ENCODE measurements at places on chromosomes 3 and 15. TPM values are rescaled to one million over a fixed set of nuclear protein-coding genes. Genes with fewer than 3 reads are reported as not detected.

The CCDC33 gene
- not detected for total RNA-seq

The GPR176 gene
- not detected for total RNA-seq

DNA sequence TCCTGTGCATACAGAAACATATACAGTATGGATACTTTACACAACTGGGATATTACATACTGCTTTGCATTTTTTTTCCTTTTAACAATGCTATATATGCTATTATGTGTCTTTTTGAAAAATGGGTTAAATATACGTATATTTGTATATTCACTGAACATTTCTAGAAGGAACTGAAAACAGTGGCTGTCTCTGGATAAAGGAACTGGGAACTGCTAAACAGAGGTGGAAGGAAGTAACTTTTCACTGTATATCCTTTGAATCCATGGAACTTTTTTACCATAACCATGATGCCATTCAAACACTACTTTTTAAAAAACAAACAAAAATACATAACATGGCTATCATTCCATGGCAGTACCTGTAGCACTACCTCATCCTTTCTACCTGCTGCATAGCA, 1.8 kb downstream of the MTFMT start:
- H3K36me3 ChIP-seq = peaks cover 23% of the 10 kb centered on the region
- no peak for DNase-seq
- no peak overlapping the region for H3K27ac ChIP-seq
- peaks cover 16% of the 10 kb centered on the region for H3K27me3 ChIP-seq
- H3K4me1 ChIP-seq = peaks cover 13% of the 10 kb centered on the region

DNA sequence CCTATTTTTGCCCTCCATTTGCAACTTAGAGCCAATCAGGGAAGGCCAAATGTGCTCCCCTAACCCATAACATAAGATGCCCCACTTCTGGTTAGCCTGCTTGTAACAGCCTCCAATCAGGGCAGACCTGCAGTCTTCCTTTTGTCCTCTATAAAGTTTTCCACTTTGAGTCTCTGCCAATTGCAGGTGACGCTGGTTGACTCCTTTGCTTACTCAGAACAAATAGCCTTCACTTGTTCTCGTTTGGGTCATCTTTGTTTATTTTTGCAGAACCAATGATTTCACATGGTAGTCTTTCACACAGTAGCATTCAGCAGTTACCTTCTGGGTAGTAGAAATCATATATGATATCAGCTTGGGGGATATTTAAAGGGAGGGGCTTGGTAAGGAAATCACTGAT, 225.6 kb downstream of the MINAR1 start:
- H3K27me3 ChIP-seq = peaks cover 17% of the 10 kb centered on the region
- no peaks in the 10 kb centered on the region for H3K36me3 ChIP-seq
- H3K4me1 ChIP-seq = no peaks in the 10 kb centered on the region
- no peak for DNase-seq
- H3K27ac ChIP-seq = no peak overlapping the region
- no peak overlapping the region for H3K4me3 ChIP-seq

DNA sequence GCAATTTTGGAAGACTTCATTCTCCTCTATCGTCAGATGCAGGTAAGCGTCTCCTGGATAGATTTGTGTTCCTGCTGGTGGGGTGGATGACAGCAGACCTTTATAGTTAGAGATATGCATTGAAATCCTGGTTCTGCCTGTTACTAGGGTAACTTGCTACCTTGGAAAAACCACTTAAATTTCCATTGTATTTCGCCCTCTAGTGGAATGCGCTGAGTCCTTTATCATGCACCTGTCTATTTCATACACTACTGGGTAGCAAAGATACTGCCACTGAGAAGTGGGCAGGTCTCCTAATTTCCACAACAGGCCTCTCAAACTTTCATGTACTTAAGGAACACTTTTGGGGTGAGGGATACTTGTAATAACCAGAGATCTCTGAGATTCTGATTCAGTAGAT, 209.5 kb upstream of the SUCLG2 start:
- H3K27me3 ChIP-seq = no peaks in the 10 kb centered on the region
- H3K4me1 ChIP-seq = no peaks in the 10 kb centered on the region
- no peaks in the 10 kb centered on the region for H3K36me3 ChIP-seq
- DNase-seq = no peak

The GABRB3 gene
- 0.13 TPM for total RNA-seq

- H3K4me3 ChIP-seq = no peak overlapping the region
- no peak overlapping the region for H3K27ac ChIP-seq
- peaks cover 5% of the 10 kb centered on the region for H3K4me1 ChIP-seq
These were observed 30.0 kb upstream of the NR2E3 start for GRCh38 chr15:71780115-71780976.

- H3K36me3 ChIP-seq = no peaks in the 10 kb centered on the region
- H3K27me3 ChIP-seq = peaks cover 11% of the 10 kb centered on the region
- H3K4me3 ChIP-seq = no peak overlapping the region
- peaks cover 19% of the 10 kb centered on the region for H3K4me1 ChIP-seq
These were observed 105.8 kb upstream of the GAP43 start for GRCh38 chr3:115517457-115518050.

DNA sequence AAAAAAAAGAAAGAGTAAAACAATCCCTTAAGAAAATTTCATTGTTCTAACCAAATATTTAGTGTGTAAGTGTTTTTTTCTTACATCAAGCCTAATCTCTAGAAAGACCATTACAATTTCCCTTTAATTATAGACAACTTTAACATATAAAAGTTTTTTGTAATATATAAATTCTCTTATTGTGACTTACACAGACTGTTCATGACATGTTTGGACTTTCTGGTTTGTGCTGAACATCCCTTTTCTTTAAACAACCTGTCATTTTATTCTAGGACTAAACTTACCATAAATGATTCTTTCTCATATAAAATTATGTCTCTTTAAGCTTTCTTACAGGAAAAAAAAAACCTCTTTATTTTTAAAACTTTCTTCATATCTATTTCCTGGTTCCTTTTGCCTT, 13.0 kb upstream of the BTLA start:
- H3K36me3 ChIP-seq = peaks cover 15% of the 10 kb centered on the region
- no peaks in the 10 kb centered on the region for H3K27me3 ChIP-seq
- no peak overlapping the region for H3K27ac ChIP-seq
- peaks cover 10% of the 10 kb centered on the region for H3K4me1 ChIP-seq
- DNase-seq = no peak
- no peak overlapping the region for H3K4me3 ChIP-seq

GRCh38 chr15:75835990-75836958, 7.0 kb upstream of the UBE2Q2 start:
- H3K36me3 ChIP-seq = no peaks in the 10 kb centered on the region
- no peak for DNase-seq
- H3K27me3 ChIP-seq = peaks cover 6% of the 10 kb centered on the region
- no peak overlapping the region for H3K27ac ChIP-seq
- peaks cover 17% of the 10 kb centered on the region for H3K4me1 ChIP-seq

The ZNF774 gene
- total RNA-seq = 1.6 TPM

The TRIM42 gene
- not detected for total RNA-seq

- H3K4me3 ChIP-seq = no peak overlapping the region
- H3K27me3 ChIP-seq = no peaks in the 10 kb centered on the region
- peaks cover 80% of the 10 kb centered on the region for H3K36me3 ChIP-seq
- H3K4me1 ChIP-seq = peaks cover 24% of the 10 kb centered on the region
- H3K27ac ChIP-seq = peak overlapping the region; percentile 56
These were observed 58.2 kb downstream of the HEG1 start for GRCh38 chr3:124997303-124998246.

The FRMD4B gene
- total RNA-seq = 7.7 TPM

The RETNLB gene
- total RNA-seq = not detected

- DNase-seq = no peak
- H3K4me3 ChIP-seq = no peak overlapping the region
- peaks cover 33% of the 10 kb centered on the region for H3K4me1 ChIP-seq
- peak overlapping the region; percentile 35 for H3K27ac ChIP-seq
- no peaks in the 10 kb centered on the region for H3K27me3 ChIP-seq
These were observed 26.6 kb downstream of the SEMA7A start for GRCh38 chr15:74406992-74407705.

GRCh38 chr3:62414786-62415185, 41.4 kb upstream of the FEZF2 start:
- H3K36me3 ChIP-seq = no peaks in the 10 kb centered on the region
- H3K27ac ChIP-seq = no peak overlapping the region

The PLOD2 gene
- total RNA-seq = 0.40 TPM

GRCh38 chr3:148615382-148615781, 82.3 kb upstream of the AGTR1 start:
- no peak overlapping the region for H3K27ac ChIP-seq
- DNase-seq = no peak
- H3K4me3 ChIP-seq = no peak overlapping the region
- H3K27me3 ChIP-seq = no peaks in the 10 kb centered on the region

GRCh38 chr3:126816298-126816697, 112.3 kb downstream of the CHCHD6 start:
- DNase-seq = no peak
- no peak overlapping the region for H3K27ac ChIP-seq
- H3K27me3 ChIP-seq = no peaks in the 10 kb centered on the region
- no peak overlapping the region for H3K4me3 ChIP-seq
- H3K4me1 ChIP-seq = no peaks in the 10 kb centered on the region
- no peaks in the 10 kb centered on the region for H3K36me3 ChIP-seq

DNA sequence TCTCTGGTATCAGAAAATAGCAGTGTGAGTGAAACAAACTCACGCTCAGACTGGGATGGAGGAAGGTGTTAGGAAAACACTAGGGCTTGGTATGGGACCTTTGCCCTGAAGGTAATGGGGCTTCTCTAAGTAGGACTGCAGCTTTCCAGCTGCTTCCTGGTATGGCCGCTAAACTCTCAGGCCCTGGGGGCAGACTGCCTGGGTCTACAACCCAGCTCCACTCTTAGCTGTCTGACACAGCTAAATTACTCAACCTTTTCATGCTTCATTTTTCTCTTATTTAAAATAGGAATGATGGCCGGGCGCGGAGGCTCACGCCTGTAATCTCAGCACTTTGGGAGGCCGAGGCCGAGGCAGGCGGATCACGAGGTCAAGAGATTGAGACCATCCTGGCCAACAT, 5.2 kb upstream of the YEATS2 start:
- H3K4me3 ChIP-seq = no peak overlapping the region
- no peaks in the 10 kb centered on the region for H3K27me3 ChIP-seq
- DNase-seq = no peak
